ENCODE measurements at places on chromosomes 1 and 21.

DNA sequence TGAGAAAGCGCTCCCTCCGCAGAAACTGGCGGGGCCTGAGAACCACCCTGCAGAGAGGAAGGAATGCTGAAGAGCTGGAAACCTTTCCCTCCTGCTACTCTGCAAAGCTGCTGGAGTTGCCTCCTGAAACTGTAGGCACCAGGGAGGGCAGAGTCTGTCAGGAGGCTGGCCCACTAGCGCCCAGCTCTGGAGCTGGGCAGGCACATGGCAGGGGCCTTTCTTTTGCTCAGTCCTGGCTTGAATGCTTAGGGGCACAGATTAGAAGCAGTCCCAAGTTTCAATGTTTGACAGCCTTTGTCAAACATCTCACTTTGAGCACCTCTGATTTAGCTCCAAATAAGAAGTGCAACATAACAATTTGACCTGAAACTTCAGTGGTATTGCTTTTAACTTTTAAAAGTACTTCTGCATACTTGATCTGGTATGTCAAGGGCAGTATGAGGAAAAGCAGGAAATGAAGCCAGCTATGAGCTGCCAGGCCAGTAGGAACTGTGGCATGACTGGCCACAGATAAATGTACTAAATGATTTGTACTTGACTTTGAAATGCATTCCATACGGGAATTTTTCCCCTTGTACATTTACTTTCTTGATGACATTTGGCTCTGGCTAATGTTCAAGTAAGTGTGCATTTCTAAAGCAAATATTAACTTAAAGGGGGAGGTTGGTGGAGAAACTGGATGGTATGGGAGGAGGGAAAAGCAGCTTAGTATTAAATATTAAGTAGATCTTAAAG lies 7.2 kb downstream of the C1orf116 start:
- DNase-seq: no peak

DNA sequence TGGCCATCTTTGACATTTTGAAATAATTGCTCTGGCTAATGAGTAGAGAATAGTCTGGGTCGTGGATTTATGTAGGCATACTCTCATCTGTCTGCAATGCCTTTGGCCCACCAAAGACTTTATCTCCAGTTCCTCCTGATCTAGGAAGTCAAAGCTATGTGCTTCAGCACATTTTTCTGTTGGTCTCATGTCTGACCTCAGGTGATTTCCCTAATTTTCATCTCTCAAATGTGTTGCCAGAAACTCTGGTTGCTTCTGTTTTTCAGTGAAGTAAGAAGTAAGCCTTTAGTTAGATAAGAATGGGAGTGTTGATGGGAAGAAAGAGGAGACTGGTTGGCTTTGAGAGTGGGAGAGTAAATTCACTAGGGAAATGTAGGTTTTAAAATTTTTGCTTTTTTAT lies 66.4 kb downstream of the GPR88 start:
- no peak for DNase-seq

DNA sequence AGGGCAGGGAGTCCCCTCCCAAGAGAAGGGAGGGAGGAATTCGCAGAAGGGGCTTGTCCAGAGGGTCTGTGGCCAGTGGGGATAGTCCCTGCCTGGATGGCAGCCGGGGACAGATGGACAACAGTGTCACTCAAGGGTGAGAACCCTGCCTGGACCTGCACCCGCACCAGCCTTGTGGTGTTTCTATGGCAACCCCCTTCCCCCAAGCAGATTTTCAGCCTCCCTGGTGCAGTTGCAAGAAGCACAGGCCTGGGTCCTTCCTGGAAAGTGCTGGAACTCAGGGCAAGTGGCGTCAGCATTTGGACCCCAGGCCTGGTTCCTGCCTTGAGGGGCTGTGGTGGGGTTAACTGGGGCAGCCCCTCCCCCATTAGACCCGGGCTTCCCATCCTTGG lies 83.8 kb upstream of the ACTL8 start:
- DNase-seq: no peak

GRCh38 chr1:10553118-10553517 lies 78.4 kb downstream of the PEX14 start:
- DNase-seq: no peak

GRCh38 chr1:46477153-46477929 lies 12.3 kb upstream of the DMBX1 start:
- peak; percentile 53 for DNase-seq

DNA sequence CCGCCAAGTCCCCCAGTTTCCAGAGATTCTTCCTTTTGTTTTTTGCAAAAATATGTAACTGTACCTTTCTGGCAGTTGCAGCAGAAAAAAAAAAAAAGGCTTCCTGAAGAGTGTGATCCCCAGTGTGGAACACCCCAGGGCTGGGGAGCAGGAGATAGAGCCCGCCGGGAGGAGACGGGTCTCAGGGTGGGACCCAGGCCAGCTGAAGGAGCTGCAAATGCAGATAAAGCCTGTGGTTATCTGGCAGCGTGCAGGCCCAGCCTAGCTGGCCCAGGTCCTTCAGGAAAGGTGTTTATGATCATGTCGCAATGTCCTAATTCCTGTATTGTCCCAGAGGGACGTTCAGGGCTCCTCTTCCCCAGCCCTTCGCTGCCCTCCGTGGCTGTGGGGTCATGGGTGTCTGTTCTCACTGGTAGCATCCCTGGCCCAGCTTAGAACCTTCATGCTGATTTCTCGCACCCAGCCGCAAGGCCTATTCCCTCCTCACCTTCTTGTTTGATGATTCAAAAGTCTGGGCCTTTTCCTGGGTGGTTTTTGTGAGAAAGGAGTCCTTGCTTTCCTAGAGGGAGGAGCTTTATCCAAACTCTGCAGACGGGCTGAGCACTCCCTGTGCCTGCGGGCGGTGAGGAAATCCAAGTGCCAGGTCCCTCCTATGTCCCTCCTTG lies 26.2 kb downstream of the RNF187 start:
- no peak for DNase-seq

DNA sequence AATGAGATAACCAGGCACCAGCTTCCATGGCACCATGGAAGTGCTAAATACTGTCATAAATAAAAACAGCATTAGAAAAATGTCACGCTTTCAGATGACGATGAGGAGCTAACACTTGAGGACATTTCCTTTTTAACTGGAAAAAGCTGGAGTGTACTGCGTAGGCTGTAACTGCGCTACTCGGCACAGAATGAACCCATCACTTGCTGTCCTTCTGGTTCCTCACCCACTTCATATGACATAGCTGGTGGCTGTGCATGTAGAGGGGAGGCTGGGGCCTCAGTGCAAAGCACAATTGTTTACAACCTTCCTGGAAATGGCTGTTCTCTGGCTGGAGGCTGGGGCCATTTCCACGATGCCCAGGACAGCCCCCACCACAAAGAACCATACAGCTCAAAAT lies 55.7 kb downstream of the NTPCR start:
- no peak for DNase-seq

DNA sequence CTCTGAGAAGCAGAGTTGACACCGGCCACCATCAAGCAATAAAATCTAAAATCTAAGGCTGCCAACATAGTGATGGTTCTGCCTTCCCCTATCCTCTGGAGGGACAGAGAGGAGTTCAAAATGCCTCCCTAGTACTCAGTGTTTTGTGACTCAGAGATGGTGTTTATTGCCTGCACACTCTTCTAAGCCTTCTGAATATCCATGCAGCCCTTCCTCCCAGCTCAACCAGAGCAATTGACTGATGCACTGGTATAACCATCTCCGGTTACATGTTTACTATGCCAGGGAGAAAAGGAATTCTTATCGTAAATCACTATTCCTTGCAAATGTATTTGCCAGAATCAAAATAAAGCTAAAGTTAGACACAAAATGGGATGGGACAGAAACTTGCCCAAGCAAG lies 132.9 kb upstream of the RAB4A start:
- no peak for DNase-seq

GRCh38 chr1:202809597-202810159 lies 1.1 kb upstream of the PCAT6 start:
- DNase-seq: no peak

GRCh38 chr1:199995096-199995685 lies 32.3 kb upstream of the NR5A2 start:
- DNase-seq: no peak

DNA sequence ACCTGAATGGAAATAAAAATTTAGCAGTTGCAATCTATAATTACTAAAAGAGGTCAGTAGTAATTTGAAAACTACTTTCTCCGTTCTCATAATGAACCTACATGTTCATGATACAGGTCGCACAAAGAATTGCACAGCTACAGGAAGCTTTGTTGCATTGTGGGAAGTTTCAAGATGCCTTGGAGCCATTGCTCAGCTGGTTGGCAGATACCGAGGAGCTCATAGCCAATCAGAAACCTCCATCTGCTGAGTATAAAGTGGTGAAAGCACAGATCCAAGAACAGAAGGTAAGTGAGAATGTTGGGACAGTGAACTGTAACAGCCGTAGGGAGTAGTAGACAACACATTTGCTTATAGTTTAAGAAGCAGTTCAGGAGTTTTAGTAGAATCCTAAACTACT lies 68.8 kb upstream of the BMP8A start:
- DNase-seq: no peak

DNA sequence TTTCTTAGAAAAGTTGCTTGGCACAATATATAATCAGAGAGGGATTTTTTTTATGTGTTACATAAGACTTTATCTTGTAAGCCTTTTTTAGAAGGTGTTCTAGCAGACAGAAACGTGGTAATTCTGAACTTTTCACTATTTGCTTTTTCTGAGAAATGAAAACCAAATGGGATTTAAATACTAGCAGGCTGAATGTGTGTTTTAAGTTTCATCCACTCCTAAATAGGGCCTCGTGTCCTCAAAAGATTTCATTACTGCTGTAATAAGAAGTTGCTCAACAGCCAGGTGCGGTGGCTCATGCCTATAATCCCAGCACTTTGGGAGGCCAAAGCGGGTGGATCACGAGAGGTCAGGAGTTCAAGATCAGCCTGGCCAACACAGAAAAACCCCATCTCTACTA lies 44.7 kb upstream of the FMO2 start:
- DNase-seq: no peak

DNA sequence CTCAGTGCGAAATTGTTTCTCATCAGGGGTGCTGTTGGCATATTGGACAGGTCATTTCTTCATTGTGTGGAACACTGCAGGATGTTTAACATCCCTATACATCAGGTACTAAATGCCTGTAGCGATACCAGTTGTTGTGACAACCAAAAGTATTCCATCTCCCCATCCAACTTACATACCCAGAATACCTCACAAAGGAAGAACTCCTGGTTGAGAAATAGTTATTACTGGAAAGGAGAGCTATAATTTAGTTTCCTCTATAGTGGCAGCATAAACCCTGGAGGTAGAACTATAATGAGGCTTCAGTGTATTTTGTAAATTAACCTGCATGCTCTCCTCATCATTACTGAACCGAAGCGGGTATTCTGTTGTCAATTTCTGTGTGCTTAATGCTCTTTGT lies 45.1 kb downstream of the IVNS1ABP start:
- DNase-seq: no peak

GRCh38 chr1:67729872-67730271 lies 44.9 kb downstream of the GADD45A start:
- no peak for DNase-seq

- DNase-seq: no peak
These were observed 130.3 kb upstream of the SPATA6 start for GRCh38 chr1:48602349-48602748.

- no peak for DNase-seq
These were observed 11.4 kb downstream of the FAM89A start for GRCh38 chr1:231028682-231029081.

GRCh38 chr1:80341021-80341420 lies 1334.5 kb upstream of the ADGRL4 start:
- DNase-seq: no peak

DNA sequence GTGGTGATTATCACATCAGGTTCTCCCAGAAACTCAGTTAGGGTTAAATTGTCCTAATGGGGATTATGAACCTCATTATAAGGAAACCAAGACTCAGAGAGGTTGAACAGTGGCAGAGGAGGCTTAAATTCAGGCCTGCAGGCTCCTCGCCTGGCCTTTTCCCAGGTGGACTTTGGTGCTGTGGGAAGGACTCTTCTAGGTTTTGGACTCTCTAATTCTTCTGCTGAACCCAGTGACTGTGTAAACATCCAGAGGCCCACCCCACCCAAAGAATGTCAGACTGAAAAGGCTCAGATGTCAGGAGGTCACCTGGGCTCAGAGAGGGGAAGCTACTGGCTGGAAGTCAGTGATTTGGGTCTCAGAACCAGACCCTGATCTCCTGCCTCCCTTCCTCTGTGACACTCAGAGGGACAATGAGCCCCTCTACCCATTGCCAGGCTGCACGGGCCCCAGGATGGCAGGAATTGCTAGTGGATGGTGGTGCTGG lies 2.5 kb downstream of the ZNF362 start:
- DNase-seq: no peak

GRCh38 chr21:27158967-27159366 lies 192.1 kb upstream of the ADAMTS5 start:
- no peak for DNase-seq

GRCh38 chr1:96727860-96728259 lies 6.3 kb downstream of the PTBP2 start:
- no peak for DNase-seq

- no peak for DNase-seq
These were observed 89.9 kb downstream of the FOXD2 start for GRCh38 chr1:47527653-47528272.

DNA sequence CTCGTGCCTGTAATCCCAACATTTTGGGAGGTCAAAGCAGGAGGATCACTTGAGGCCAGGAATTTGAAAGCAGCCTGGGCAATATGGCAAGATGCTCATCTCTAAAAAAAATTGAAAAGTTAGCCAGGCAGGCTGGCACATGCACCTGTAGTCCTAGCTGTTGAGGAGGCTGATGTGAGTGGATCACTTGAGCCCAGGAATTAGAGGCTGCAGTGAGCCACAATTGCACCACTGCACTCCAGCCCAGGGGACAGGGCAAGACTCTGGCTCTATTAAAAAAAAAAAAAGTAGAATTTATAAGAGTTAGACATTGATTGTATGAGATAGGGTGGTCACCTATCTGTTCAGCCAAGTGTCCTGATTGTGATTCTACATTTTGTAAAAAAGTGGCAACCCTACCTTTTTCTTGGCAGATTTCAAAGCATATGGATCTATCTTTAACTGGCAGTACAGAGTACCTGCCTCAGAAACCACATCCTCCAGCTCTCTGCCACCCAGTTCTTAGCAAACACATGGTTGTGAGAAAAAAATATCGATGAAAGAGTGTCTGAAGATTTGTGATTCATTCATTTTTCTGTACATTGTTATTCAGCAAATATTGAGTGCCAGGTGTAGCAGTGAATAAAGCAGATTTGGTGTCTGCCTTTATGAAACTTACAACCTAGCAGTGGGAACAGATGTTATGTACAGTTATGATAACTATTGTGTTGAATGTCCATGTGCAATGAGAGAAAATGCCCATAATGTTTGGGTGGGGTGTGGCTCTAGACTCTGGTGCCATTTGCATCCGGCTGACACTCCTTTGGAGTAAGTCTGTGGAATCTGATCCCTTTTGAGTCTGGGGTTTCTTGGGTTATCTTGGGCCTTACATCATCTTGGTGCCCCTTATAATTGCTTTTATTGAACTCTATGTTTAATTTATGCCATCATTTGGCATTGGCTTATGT lies 82.5 kb downstream of the ST3GAL3 start:
- no peak for DNase-seq

DNA sequence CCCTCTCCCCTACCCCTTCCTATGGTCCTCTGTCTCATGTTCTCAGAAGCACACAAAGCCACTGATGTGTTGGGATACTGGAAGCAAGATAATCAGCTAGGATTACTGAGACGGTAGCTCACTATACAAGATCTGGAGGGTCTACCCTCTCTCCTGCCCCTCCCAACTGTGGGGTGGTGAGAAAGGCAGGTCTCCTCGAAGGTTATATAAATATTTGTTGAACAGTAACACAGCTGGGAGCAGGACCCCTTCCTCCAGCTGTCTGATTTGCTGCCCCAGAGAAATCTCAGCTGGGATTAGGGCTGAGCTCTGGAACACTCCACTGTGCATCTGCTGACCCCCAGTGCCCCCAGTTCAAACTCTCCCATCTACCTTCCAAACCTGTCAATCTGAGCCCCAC lies 94.2 kb upstream of the IPO9 start:
- no peak for DNase-seq

Data from activated T-helper 1 cell treated with Interleukin-2 at 50 U/mL for 16 hours (primary cell).